ENCODE measurements at places on chromosomes 11 and 22.
A peak's percentile ranks its signal among the peaks of the same experiment; 100 is the strongest.

DNA sequence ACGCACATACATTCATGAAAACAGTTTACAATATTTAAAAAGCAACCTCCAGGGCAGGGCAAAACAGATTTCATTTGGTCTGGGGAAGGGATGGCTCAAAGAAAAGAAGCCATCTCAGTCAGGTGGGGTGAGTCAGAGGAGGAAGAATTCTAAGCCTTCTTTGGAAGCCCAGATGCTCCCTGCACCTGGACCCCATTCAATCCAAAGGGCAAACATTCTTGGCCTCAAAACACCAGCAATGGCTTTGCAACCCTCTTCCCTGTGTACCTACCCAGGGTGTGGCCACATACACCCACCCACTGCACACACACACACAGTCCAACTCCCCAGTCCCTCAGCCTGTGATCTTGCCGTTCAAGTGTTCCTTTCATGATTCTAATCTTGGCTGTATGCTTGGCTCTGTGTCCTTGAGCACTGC lies 2.0 kb downstream of the KCNE3 start:
- DNase-seq: no peak

DNA sequence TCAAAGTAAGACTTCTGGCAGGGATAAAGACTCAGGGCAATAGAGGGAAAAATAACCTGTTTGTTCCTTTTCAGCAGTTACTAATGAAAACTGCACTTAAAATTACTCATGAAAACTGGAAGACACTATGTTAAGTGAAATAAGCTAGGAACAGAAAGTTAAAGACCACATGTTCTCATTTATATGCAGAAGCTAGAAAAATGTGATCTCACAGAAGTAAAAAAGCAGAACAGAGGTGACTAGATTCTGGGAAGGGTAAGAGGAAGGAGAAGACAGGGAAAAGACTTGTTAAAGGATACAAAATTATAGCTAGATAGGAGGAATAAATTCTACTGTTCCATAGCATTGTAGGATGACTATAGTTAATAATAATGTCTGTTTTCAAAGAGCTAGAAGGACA lies 22.2 kb downstream of the HPS5 start:
- DNase-seq: no peak

- DNase-seq: no peak
Measured at GRCh38 chr11:64294774-64295173, 3.7 kb downstream of the KCNK4 start.

- peak; percentile 61 for DNase-seq
Measured at GRCh38 chr22:30968015-30968923, at the start of gene MORC2. Gene MORC2 (minus strand): TSS chr22:30968774. CDS start chr22:30967889, 885 bp downstream.

DNA sequence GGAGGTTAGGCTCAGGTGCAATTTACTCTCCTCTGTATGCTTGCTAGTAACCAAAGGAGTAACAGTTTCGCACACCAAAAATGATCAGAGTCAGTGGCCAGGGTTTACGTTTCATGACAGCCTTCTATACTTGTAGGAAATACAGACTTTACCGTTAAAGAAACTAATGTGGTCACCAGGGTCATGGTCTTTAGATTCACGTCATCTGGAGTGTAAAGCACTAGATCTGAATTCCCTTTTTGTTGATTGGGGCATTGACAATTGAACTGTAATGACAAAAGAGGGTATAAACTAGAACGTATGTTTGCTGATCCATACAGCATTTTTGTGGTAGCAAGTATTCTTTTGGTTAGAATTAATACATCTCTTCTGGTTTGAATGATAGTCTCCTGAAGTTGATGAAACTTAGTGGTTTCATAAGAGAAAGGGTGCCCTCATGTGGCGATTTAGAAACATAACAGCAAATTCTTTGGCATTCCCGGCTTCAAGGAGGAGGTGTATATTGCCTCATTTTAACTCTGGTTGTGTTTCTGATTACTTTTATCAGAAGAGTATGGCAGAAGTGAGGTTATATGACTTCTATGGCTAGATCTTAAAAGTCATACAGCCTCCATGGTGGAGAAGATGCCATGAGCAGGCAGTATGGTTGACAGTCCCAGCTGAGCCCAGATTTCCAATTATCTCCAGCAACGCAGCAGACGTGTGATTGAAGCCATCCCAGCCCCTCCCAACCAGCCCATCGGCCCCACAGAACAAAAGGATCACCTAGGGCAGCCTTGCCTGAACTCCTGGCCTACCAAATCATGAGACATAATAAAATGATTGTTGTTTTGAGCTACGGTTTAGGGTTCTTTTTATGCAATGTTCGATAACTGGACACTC lies 35.1 kb downstream of the MMP7 start:
- DNase-seq: peak; percentile 89

GRCh38 chr22:29512031-29512430 lies 32.0 kb downstream of the NEFH start:
- no peak for DNase-seq

DNA sequence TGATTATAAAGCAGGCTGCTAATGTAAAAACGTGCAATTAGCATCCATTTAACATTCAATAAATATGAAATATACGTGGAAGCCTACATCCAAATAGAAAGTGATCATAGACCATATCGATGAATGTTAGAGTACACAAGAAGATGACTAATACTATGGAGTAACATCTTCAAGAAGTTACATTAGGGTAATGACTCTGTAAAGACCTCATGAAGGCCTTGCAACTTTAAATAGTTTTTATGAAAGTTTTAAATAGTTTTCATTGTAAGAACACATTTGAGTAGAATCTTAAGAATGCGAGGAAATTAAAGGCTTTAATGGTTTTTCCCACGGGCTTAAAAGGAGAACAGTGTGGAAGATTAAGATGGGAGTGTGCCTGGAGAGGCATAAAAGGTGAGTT lies 1.4 kb downstream of the TRIM34 start:
- DNase-seq: no peak

GRCh38 chr22:37484480-37485394 lies 1.4 kb downstream of the MFNG start:
- no peak for DNase-seq

- DNase-seq: no peak
Measured at GRCh38 chr22:49331223-49331815, 496.4 kb downstream of the BRD1 start.

DNA sequence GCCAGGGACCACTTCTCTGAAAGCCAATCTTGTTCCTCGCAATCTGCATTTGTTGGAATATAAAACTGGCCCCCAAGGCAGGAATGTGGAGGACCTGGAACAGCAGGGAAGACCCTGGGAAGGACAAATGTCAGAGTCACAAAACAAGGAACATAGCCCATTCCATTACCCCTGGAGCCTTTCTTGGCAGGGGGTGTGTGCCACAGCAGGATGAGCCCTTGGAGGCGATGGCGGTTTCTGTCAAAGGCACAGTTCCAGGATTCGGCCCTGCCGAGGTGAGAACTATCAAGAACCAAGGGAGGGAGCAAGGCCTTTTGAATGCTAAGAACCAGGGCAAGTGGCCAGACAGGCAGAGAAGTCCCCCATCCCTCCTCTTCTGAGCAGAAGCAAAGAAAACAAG lies 204.3 kb downstream of the TRIM29 start:
- no peak for DNase-seq

DNA sequence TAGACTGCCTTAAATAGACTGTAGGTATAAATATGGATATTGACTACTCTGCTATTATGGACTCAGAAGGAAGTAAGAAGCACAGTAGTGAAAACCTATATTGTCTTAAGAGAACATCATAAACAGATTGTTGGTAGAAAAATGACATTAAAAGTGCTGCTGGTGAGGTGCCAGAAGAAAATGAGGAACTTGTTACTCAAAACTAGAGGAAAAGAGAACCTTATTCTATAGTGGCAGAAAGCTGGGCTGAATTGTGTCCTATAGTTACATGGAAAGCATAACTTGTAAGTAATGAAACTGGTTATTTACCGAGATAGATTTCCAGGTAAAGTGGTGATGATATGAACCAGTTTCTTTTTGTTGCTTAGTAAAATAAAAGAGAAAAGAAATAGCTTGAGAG lies 109.7 kb upstream of the CTSC start:
- no peak for DNase-seq

DNA sequence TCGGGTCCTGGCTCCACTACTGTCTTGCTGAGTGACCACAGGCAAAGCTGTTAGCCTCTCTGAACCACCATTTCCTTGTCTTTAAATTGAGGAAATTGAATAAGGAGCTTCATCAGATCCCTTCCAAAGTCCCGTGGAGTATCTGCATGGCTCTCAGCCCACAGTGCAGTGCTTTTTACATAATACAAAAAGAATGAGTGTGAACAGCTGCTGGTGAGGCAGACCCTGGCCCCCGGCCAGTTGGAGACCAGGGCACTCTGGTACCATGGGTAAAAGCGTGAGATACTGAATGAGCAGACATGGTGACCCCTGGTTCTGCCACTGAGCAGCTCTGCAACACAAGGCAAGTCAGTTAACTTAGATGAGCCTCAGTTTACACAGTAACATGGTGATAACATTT lies 86.8 kb downstream of the GALNT18 start:
- DNase-seq: no peak

DNA sequence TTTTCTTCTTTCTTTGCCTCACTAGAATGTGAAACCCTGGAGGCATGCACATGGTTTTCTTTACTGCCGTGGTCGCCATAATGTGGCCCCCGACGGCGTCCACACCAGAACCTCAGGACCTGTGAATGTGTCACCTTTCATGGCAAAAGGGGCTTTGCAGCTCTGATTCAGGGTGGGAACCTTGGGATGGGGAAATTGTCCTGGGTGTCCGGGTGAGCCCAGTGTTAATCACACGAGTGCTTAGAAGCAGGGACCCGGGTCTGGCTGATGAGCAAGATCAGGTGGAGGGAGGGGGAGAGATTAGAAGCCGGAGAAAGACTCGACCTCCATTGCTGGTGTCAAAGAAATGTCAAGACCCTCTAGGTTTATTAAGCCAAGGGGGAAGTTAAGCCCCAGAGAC lies 74.7 kb upstream of the SHISAL1 start:
- DNase-seq: no peak

- DNase-seq: no peak
Measured at GRCh38 chr11:44782478-44782877, 55.7 kb downstream of the TSPAN18 start.

GRCh38 chr11:2780850-2781407 lies 81.1 kb upstream of the KCNQ1OT1 start:
- DNase-seq: no peak

DNA sequence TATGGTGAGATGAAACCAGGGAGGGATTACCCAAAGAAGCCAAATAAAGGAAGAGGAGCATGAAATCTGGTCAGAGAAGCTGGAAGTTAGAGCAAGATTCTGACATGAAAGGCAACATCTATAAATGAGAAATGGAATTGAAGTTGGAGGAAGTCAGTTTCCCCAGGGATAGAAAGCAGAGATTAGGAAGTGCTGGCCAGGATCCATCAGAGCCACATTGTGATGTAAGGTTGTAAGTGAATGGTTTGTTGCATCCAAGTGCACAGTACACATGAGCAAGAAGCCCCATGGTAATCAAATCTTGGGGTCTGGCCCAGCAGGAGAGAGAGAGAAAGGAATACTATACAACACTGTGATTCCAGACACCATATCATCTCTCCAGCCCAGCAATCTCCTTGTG lies 6.6 kb upstream of the NLRP10 start:
- no peak for DNase-seq

DNA sequence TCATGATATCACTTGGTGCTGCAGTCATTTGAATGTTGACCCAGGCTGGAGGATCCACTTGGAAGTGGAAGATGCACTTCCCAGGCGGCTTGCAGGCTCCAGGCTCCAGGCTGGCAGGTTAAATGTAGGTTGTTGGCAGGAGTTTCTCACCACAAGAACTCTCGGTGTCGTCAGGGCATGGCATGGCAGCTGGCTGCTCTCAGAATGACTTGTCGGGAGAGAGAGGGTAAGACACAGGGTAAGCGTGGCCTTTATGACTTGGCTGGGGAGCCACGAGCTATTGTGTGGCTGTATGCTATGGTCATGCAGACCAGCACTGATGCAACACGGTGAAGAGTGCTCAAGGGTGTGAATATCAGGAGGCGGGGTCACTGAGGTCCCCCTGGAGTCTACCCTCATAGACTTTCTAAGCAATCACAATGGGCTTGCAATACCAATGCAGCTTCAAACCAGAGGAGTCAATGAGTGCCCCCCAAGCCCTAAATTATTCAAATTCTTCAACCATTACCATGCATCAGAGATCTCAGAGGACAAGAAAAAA lies 1027.7 kb downstream of the OPCML start:
- DNase-seq: no peak

DNA sequence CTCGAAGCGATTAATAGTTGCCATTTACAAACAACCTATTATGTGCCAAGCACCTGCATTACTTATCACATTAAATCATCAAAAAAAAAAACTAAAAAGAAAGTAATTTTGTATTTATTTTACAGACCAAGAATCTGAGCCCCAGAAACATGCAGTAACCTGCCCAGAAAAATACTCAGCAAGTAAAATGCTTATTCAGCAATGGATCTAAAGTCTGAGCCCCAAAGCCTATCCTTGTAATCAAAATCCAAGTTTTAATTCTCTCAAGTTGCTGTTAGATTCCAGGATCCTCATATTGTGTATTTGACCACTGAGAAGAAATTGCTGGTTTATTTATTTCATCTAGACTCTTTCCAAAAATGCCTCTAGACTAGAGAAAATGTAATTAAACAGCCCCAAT lies 783.3 kb upstream of the API5 start:
- no peak for DNase-seq

DNA sequence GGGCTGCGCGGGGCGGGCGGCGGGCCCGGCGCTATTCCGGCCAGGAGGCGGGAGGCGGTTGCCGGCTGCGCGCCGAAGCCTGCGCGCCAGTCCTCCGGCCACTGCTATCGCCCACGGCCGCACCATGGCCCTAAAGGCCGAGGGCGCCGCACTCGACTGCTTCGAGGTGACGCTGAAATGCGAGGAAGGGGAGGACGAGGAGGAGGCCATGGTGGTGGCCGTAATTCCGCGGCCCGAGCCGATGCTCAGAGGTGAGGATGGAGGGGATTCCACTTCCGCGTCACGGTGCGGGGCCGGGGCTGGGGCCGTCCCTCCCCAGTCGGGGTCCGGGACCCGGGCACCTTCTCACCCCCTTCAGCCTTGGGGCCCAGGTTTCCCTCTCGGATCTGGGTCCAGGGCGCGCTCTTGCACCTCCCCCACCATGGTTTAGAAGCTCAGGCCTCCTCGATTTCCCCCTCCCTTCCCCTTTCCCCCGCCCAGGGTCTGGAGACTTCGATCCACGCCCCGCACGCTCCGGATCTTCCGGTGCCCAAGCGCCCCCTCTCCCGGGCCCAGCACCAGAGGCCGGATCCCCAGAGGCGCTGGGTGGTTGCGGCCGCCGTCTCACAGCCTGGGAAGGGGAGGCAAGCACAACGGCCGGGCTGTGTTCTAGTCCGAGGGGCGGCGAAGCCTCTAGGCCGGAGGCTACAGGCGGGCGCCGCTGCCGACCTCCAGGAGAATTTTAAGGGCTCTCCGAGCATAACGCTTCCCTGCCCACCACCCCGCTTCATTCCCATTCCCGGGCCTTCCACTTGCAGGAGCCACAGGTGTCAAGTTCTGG lies 517 bp downstream of the SPINDOC start:
- peak; percentile 50 for DNase-seq
